ENCODE measurements at places on chromosomes 7 and 10.

- no peak for DNase-seq
Measured at GRCh38 chr7:28731092-28731658, 227.0 kb downstream of the TRIL start.

DNA sequence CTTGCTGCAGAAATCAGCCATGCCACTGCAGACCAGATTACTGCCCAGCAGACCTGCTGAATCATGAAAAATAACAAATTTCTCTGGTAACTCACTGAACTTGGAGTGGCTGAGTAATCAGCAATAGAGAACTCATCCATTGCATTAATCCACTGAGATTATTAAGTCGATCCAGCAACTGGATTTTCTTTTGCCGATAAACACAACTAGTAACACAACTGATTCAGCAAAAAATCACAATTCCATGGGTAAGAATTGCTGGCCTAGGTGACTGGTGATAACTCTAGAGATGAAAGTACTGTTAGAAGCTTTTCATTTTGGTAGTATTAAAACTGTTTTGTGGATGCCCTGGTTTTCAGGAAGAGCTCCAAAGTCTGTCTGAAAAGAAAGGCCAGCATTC, 214.5 kb downstream of the ETV1 start:
- no peak for DNase-seq

DNA sequence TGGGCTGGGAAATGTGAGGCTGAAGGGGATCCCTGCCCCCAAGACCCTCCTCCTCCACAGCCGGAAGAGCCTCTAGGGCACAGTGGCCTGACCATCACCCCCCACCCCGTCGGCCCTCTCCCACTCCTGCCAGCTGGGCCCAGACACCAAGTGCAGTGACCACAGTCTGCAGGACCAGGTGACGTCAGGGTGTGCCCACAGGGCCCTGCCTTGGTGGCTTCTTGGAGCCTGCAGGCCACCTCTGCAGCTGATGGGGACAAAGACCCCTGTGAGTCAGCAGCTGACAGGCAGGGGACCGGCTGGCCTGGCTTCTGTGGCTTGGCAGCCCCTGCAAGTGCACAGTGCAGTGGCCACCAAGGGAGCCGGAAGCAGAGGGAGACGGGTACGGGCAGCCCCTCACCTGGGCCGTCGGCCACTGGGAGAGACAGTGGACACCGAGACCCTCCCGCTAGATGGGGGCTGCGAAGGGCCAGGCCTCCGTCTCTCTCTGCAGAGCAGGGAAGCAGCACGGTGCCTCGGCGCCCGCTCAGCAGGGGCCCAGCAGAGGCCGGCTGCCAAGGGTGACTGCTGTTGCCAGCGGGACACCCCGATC, 274.6 kb downstream of the ELFN1 start:
- no peak for DNase-seq

DNA sequence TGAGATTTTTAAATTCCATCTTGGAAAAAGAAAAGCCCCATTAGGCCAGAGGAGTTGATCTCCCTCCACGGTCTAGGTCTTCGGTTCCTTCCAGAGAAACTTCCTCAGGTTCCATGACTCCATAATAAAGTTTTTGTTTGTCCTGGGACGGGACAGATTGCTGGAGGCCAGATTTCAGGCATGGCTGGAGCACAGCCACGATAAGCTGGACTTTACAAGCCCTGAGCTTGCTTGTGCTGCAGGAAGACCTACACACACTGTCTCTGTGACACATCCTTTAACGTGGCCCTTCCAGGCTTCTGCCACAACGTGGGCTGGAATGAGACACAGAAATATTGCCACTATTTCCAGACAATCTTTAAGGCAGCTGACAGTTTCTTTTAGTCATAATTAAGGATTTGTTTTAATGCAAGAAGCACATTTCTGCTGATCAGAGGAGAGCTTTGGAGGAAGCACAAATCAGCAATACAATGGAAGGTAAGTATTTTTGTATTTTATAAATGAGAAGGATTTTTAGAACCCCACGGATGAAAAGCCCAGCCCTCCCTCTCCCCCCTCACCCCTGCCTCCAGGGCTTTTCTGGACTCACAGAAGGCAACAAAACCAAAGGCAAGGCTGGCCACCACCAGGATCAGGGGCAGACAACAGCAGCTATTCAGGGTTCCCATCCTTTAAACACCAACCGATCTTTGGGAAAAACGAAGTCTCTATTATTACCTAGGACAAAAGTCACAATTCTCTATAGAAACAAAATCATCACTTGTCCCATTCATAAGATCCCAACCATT, 6.5 kb downstream of the CTBP2 start:
- DNase-seq: no peak

- no peak for DNase-seq
Measured at GRCh38 chr10:102405108-102405571, 9.6 kb downstream of the NFKB2 start.

DNA sequence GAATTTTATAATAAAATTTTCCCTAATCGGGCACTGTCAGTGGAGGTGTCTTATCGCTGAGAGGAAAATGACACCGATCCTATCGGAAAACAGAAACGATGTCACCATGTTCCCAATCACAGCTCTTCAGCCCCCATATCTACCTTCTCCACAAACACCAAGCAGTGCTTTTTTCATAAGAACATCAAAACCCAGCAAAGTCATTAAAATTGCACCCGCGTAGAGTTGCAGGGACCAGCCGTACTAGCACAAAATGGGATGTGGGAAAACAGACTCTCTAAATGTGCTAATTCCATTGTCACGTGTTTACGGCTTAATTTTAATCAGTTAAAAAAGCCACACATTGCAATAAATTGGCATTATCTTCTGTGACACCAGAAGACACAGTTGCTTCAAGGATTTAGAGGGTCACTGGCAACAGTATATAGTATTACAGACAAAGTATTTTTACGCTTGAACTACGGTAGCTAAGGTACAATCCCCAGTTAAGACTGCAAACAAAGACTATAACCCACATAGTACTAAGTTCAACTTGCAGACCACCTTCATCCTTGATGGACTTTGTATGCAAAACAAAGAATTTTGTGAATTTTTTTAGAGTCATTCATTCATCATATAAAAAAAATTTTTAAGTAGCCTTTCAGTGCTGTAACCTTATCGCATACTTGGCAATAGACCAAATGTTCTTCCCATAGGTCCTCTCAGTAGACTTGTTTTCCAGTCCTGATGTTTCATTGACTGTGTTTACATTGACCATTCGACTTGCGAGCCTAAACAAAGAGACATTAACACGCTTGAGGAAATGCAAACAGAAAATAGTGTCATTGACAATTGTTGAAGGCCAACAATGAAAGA, 116.0 kb downstream of the VTI1A start:
- no peak for DNase-seq

- DNase-seq: no peak
Measured at GRCh38 chr7:130560972-130561371, 69.1 kb downstream of the MEST start.

- DNase-seq: no peak
Measured at GRCh38 chr10:91185239-91185875, 35.1 kb upstream of the PCGF5 start.

- no peak for DNase-seq
Measured at GRCh38 chr10:93110472-93111146, 36.9 kb downstream of the CYP26A1 start.

- no peak for DNase-seq
Measured at GRCh38 chr7:7920481-7920880, 48.1 kb upstream of the GLCCI1 start.

DNA sequence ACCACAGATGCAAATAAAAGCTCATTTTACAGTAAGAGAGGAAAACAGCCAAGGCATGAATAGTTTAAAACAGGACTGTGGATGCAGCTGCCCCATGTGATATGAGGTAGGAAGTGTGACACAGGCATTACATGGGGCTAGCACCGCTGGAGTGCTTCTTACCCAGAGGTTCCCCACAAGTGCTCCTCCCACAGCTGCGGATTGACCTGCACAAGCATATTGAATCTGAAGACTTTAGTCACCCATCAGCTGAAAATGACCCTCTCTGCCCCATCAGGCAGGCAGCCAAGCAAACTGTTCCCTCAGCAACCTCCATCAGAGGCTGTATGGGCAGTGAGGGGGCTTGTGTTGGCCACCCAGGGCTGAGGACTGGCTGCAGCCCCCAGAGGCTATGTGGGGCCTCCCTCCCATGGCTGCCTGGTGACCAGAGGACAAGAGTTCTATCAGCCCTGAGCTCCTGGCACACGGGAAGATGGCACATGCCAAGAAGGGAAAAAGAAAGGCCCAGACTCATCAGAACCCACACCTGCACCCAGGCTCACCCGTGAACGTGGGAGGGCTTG, 98.7 kb downstream of the TCERG1L start:
- DNase-seq: no peak

DNA sequence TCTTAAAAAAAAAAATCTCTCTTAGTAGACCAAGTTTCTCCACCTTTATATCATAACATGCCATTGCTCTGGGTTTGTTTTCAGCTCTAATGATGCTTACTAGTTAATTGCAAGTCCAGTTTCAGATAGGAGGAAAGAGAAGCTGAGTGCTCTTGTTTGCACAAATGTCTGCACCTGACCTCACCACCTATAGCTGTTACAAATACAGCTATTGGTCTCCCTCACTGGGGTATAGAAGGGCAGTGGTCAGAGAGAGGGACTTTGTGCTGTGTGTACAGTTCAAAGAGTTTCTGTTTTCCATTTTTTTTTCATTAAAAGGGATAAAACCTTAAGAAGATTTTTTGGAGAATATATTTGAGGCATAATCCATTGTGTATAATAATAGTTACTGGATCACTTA, 52.7 kb downstream of the TAS2R16 start:
- no peak for DNase-seq

DNA sequence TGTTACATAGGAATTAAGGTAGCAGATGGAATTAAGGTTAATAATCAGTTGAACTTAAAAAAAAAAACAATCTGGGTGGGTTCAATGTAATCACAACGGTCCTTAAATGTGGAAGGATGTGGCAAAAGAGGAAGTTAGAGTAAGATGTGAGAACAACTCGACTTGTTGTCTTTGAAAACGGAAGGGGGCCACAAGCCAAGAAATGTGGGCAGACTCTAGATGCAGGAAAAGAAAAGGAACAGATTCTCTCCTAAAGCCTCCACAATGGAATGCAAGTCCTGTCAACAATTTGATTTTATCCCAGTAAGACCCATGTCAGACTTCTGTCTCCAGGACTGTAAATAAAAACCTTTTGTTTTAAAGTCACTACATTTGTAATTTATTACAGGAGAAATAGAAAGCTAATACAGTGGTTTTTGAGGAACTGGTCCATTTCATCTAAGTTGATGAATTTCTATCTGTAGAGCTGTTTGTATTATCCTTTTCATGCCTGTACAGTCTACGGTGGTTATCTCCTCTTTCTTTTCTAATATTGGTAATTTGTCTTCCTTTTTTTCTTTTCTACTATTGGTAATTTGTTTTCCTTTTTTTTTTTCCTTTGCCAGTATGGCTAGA, 8.6 kb downstream of the MCMBP start:
- DNase-seq: no peak

DNA sequence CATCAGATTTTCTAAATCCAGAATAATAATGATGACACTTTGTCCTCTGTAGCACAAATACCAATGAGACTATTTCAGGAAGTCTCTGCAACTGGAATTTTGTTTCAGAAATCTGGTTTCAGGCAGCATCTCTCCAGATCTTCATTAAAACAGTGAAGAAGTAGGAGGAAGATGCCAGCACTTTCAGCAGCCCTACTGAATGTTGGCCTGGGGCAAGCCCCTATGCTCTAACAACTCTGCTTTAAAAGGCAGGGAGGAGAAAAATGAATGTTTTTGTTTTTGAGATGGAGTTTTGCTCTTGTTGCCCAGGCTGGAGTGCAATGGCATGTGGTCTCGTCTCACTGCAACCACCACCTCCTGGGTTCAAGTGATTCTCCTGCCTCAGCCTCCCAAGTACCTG, 7.2 kb upstream of the CAV1 start:
- no peak for DNase-seq

GRCh38 chr7:33093266-33093665, 15.9 kb downstream of the RP9 start:
- DNase-seq: no peak

DNA sequence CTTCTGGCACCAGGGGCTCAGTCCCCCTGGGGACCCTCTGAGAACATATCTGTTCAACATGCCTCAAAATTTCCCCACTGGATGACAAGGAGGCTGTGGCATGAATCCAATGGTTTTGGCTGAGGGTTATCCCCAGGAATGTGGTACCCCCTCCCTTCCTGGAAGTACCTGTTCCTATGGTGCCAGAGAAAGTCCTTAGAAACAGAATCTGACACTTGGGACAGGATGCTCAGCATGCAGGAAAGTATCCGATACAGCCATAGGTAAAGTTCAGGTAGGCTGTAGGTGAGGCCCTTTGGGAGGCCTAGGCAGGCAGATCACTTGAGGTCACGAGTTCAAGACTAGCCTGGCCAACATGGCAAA, 42.7 kb upstream of the A1CF start:
- no peak for DNase-seq

- no peak for DNase-seq
Measured at GRCh38 chr7:112414855-112415490, 35.3 kb upstream of the IFRD1 start.

DNA sequence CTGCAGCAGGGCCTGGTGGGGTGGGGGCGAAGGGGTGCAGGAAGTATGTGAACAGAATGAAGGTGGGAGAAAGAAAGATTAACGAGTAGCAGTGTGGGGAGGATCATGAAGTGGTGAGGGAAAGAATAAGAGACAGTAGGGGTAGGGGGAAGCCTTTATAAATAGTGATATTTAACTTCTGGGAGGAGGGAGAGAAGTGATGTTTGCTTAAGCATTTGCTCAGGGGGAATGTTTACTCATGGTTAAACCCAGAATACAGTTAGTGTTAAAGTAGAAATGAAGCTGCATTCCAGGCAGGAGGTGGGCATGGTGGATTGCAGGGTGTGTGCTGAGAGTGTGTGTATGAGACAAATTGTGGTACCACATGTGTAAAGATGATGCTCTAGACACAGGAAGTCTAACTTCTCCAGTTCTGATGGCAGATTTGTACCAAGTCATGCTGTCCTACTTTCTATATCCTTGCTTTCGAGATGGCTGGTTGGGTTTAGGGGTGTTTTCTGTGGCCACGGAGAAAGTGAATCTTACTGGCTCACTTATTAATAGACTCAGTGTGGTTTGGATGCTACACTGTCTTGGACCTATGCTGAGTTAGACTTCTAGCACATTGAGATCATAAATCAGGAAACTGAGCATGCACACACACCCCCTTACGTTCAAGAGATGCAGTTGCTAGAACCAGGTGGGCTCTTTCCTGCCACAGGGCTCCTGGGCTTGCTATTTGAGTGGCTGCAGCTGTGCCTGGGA, 10.6 kb upstream of the DNMBP start:
- no peak for DNase-seq

DNA sequence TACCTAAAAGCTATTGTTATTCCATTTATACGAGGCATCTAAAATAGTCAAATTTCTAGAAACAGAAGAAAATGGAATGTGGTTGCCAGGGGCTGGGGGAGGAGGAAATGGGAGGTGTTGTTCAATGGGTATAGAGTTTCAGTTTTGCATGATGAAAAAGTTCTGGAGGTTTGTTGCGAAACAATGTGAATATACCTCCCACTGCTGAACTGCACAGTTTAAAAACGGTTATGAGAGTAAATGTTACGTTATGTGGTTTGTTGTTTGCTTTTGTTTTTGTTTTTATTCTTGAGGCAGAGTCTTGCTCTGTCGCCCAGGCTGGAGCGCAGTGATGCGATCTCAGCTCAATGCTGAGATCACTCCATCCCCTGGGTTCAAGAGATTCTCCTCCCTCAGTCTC, 64.9 kb upstream of the NRBF2 start:
- no peak for DNase-seq

- no peak for DNase-seq
Measured at GRCh38 chr7:64888901-64889685, 14.0 kb upstream of the ZNF273 start.

GRCh38 chr7:159064121-159064815, 80.4 kb downstream of the VIPR2 start:
- no peak for DNase-seq
